ENCODE measurements at places on chromosomes 12 and 14.

GRCh38 chr12:116495260-116495659, 63.9 kb upstream of the MAP1LC3B2 start:
- DNase-seq, result no peak

GRCh38 chr12:125208334-125208733, 143.1 kb downstream of the AACS start:
- DNase-seq, result no peak

- DNase-seq, result peak; percentile 55
These were observed 216.5 kb upstream of the RTL1 start for GRCh38 chr14:101119830-101120571.

DNA sequence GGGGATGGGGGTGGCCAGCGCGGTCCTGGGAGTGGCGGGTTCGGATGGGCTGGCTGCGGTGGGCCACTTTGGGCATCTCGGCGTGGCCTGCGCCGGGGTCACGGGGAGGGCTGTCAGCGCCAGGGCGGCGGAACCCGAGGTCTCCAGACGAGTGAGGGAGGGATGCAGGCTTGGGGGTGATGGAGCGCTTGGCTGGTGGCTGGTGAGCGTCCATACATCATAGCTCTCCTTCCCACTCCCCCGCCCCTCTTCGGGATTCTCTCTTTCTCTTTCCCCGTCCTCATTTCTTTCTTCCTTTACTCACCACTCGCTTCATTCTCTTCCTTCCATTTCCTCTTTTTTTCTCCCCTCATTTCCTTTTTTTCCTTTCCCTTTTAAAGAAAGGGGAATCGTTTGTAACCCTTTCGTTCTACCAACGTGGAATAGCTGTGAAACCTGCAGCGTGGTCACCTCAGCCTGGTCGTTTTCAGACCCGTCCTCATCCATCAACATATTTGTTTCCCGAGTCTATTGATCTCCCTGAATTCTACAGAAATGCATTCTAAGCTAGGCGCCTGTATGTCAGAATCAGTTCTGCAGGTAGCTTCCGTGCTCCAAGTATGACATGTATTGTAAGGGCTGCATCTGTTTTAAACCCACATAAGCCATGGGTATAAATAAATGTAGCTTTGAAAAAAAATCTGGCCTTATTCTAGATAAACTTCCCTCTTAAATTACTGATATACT, 260.3 kb upstream of the E2F7 start:
- no peak for DNase-seq

GRCh38 chr12:120688527-120689071, 1.6 kb downstream of the MLEC start:
- DNase-seq, result no peak

- DNase-seq, result no peak
These were observed 112.2 kb upstream of the FKBP4 start for GRCh38 chr12:2682296-2683251.

DNA sequence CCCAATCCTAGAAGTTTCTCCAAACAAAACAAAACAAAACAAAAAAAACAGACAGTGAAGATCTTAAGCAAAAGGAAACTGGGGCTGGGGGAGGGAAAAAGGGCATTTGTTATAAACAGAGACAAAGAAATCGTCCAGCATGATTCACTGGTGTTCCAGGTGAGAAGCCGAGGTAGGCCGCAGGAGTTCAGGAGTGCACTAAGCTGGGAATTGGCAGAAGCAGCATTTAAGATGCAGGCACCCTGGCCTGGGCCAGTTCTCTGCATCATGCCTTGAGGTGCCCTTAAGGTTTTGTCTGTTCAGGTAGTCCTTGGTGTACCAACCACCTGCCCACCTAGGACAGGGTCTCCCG, 11.2 kb downstream of the TBX3 start:
- no peak for DNase-seq

GRCh38 chr12:89544681-89545184, 18.9 kb upstream of the POC1B start:
- peak; percentile 67 for DNase-seq

GRCh38 chr14:50892255-50892654, 20.4 kb downstream of the ABHD12B start:
- no peak for DNase-seq

GRCh38 chr14:61466249-61466904, 145.0 kb downstream of the PRKCH start:
- DNase-seq, result peak; percentile 79

- no peak for DNase-seq
These were observed 111.5 kb downstream of the NT5DC3 start for GRCh38 chr12:103729499-103729898.
